ENCODE measurements at places on chromosomes 3 and 15.
A peak's percentile ranks its signal among the peaks of the same experiment; 100 is the strongest.

DNA sequence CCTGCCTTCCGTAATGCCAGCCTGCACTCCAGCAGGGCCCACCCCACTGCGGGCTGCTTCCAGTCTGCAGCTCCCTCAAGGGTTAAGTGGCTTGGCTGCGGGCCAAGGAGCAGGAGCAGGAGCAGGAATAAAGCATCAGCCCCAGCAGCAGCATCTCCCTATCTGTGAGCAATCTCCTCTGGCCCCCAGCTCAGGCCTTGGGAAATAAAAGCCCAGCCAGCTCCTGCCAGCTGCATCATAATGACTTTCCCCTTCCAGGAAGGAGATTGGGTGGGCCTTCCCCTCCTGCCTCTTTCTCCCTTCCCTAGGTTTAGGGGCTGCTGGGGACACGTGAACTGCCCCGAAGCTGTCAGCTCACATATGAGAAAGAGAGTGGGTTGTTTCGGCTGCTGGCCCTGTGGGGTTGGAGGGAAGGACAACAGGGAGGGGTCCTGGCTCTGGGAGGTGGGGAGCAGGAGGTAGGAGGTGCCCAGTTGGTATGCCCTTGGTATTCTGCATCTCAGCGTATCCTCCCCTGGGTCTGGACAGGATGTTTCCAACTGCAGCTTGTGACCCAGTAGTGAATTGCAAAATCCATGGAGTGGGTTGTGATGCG, 34.6 kb upstream of the FGD5 start:
- H3K27me3 ChIP-seq = peaks cover 28% of the 10 kb centered on the region
- no peaks in the 10 kb centered on the region for H3K4me1 ChIP-seq
- no peaks in the 10 kb centered on the region for H3K36me3 ChIP-seq
- H3K27ac ChIP-seq = no peak overlapping the region
- no peak overlapping the region for H3K4me3 ChIP-seq
- DNase-seq = no peak

DNA sequence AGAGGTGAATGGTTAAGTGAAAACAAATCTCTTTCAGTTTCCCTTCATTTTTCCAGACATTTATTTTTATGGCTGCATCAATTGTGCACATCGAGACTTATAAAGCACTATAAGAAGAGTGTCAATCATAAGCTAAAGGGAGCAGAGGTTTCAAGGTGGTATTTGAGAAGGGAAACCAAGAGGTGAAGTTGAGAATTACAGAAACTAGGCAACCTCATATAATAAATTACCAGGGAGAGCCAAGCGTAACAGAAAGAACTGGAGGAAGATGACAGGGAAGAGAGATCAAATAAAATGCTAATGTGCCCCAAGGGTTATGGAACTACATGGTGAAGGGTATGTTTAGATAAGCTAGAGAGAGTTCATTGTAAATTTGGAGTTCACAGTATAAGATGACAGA, 6.3 kb upstream of the CCDC54 start:
- no peak overlapping the region for H3K27ac ChIP-seq
- peaks cover 14% of the 10 kb centered on the region for H3K27me3 ChIP-seq
- H3K36me3 ChIP-seq = no peaks in the 10 kb centered on the region
- no peak overlapping the region for H3K4me3 ChIP-seq
- no peak for DNase-seq
- no peaks in the 10 kb centered on the region for H3K4me1 ChIP-seq

DNA sequence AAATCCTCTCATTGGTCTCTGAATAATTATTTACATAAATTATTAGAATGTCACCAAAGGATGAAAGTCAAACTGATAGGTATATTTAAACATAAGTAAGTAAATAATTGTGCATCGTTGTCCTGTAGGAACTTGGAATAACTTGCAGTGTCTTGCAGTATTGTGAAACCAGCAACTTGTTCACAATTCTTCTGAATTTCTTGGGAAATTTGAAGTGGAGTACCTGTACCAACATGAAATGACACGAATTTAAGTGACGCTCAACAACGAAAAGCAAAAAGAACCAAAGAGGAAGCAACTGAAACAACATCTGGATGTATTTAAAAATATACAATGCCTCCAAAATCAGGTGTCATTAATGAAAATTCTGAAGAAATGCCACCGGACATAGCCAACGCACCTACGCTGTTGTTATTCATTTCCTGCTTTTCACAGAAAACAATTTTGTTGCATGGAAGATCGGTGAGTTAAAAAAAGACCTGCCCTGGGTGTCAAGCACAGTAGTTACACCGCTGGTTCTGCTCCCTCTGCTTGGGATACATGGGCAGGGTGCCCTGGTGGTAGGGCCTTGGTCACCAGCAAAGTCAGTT, 112.5 kb downstream of the RPLP1 start:
- peaks cover 36% of the 10 kb centered on the region for H3K27me3 ChIP-seq
- no peak for DNase-seq
- H3K27ac ChIP-seq = no peak overlapping the region
- H3K36me3 ChIP-seq = peaks cover 3% of the 10 kb centered on the region
- H3K4me3 ChIP-seq = no peak overlapping the region
- H3K4me1 ChIP-seq = no peaks in the 10 kb centered on the region

GRCh38 chr15:80468796-80469195, 64.6 kb downstream of the ARNT2 start:
- no peak overlapping the region for H3K27ac ChIP-seq
- H3K27me3 ChIP-seq = peaks cover 80% of the 10 kb centered on the region
- H3K4me3 ChIP-seq = no peak overlapping the region
- no peak for DNase-seq
- H3K36me3 ChIP-seq = peaks cover 3% of the 10 kb centered on the region
- H3K4me1 ChIP-seq = no peaks in the 10 kb centered on the region

DNA sequence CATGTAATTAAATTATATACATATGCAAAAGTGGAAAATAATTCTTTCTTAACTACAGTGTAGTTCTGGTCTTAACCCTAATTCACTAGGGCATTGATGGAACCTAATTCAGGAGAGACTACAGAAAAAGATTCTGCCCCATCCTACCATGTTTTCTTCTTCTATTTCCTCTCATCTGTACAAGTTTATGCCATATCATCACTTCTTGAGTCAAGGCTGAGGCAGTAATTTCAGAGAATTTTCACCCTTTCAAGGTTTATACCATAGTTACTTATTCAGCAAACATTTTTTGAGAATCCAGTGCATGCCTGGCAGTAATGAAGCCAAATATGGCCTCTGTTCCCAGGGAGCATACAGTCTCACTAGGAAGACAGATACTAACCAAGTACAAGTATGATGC, 33.4 kb downstream of the SHOX2 start:
- peaks cover 36% of the 10 kb centered on the region for H3K27me3 ChIP-seq
- no peak overlapping the region for H3K4me3 ChIP-seq
- H3K4me1 ChIP-seq = no peaks in the 10 kb centered on the region
- no peak for DNase-seq
- H3K36me3 ChIP-seq = no peaks in the 10 kb centered on the region

GRCh38 chr15:71792521-71792920, 17.8 kb upstream of the NR2E3 start:
- no peaks in the 10 kb centered on the region for H3K36me3 ChIP-seq
- no peak overlapping the region for H3K27ac ChIP-seq
- H3K27me3 ChIP-seq = no peaks in the 10 kb centered on the region
- no peak for DNase-seq
- H3K4me3 ChIP-seq = no peak overlapping the region
- no peaks in the 10 kb centered on the region for H3K4me1 ChIP-seq

- peaks cover 4% of the 10 kb centered on the region for H3K27me3 ChIP-seq
- no peaks in the 10 kb centered on the region for H3K36me3 ChIP-seq
- no peaks in the 10 kb centered on the region for H3K4me1 ChIP-seq
Measured at GRCh38 chr15:83174891-83175290, 32.7 kb downstream of the HDGFL3 start.

- H3K27ac ChIP-seq = peak overlapping the region; percentile 26
- H3K36me3 ChIP-seq = no peaks in the 10 kb centered on the region
- no peak overlapping the region for H3K4me3 ChIP-seq
- DNase-seq = no peak
- H3K4me1 ChIP-seq = peaks cover 9% of the 10 kb centered on the region
- H3K27me3 ChIP-seq = no peaks in the 10 kb centered on the region
Measured at GRCh38 chr15:70560617-70561328, 202.6 kb downstream of the UACA start.

DNA sequence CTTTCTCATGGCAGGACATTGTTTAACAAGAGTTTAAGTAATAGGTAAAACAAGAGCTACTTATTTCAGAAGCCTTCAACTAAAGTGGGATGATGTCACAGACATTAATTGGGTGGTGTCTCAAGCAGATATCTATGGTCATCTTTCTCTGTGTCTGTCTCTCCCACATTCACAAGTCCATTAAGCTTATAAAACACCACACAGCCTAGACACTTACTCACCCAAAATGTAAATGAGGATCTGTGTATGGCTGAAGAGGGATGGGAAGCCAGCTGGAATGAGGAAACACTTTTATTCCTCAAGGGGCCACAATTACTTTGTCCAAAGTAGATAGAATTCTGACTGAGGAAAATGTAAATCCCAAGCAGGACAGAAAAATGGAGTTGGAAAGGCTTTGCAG, 183.8 kb downstream of the THRB start:
- no peak overlapping the region for H3K27ac ChIP-seq
- H3K4me1 ChIP-seq = no peaks in the 10 kb centered on the region

DNA sequence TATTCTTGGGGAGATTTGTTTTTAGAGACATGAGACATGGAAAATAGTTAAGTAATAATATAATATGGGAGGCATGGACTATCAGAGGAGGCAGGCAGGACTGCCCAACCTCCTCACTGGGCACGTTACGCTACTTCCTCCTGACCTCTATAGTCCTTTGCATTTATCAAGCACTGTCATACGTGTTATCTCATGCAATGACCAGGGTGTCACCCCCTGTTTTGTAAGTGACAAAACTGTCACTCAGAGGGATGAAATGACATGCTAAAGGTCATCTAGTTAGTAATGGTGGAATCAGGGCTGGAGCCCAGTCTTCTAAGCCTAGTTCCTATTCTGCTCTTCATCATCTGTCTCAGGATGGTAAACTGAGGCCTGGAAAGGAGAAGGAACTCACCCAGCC, 66.7 kb downstream of the ST6GAL1 start:
- H3K4me1 ChIP-seq = peaks cover 52% of the 10 kb centered on the region
- no peak for DNase-seq
- peaks cover 44% of the 10 kb centered on the region for H3K36me3 ChIP-seq
- no peaks in the 10 kb centered on the region for H3K27me3 ChIP-seq
- no peak overlapping the region for H3K4me3 ChIP-seq

DNA sequence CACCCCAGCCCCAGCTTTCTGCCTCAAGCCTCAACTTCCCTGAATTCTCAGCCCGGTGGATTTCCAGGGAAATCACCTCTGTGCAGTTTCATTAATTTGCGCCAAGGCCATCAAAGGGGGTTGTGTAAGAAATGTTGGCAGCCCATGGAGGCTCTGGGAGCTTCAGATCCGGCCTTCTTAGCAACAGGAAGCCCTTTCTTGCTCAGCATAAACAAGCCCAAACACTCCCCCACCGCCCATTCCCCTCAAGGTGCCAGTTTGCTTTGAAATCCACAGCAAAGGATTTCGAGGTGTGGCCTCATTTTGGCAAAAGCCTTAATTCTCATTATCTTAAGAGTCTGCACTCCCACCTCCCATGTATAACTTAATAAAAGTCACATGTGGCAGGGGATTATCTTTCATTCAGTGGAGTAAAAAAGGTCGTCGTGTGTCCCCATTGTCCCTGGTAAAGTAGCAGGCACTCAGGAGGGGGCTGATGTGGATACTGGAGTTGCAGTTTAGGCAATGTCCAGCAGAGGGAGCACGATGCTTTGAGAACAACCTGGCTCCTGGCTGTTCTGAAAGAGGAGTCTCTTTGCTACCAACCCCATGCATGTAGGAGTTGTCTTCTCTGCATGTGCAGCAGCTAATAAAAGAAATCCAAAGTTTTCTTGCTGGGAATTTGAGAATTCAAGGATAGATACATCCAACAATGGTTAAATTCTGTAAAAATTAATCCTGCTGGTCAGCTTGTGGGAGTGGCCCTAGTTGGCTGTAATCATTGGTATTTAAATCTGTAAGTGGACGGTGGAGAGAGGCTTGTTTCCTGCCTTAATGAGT, 39.5 kb downstream of the EBLN2 start:
- H3K36me3 ChIP-seq = peaks cover 3% of the 10 kb centered on the region
- peaks cover 39% of the 10 kb centered on the region for H3K27me3 ChIP-seq
- H3K4me1 ChIP-seq = no peaks in the 10 kb centered on the region
- DNase-seq = peak; percentile 65

DNA sequence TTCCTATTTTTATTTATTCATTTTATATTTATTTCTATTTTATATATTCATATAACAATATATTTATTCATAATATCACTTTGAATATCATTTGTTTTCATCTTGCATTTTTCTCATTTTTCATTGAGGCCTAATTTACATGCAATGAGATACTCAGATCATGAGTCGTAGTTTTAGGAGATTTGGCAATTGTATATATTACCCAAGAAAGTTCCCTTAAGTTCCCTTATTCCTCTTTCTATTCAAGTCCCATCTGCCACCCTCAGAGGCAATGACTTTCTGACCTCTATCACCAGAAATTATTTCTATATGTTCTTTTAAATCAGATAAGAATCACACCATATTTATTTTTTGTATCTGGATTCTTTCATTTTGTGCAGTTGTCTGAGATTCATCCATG, 329.1 kb upstream of the TPRG1 start:
- H3K4me1 ChIP-seq = peaks cover 2% of the 10 kb centered on the region
- no peaks in the 10 kb centered on the region for H3K36me3 ChIP-seq
- no peaks in the 10 kb centered on the region for H3K27me3 ChIP-seq
- H3K27ac ChIP-seq = no peak overlapping the region
- H3K4me3 ChIP-seq = no peak overlapping the region
- no peak for DNase-seq

- H3K27me3 ChIP-seq = no peaks in the 10 kb centered on the region
- H3K4me3 ChIP-seq = no peak overlapping the region
- no peak overlapping the region for H3K27ac ChIP-seq
Measured at GRCh38 chr3:46495901-46496456, 1.8 kb upstream of the RTP3 start.

- peaks cover 17% of the 10 kb centered on the region for H3K4me1 ChIP-seq
- H3K27ac ChIP-seq = no peak within 1 kb of the TSS
- peaks cover 5% of the 10 kb centered on the region for H3K36me3 ChIP-seq
- peaks cover 15% of the 10 kb centered on the region for H3K27me3 ChIP-seq
- peak within 1 kb of the TSS; percentile 92 for H3K4me3 ChIP-seq
Measured at GRCh38 chr15:62066663-62067447, at the start of gene C2CD4A. TSS of gene C2CD4A (plus strand) at chr15:62066977. CDS start at chr15:62067614, 637 bp downstream.

GRCh38 chr3:110579840-110580550, 491.6 kb upstream of the NECTIN3 start:
- peaks cover 5% of the 10 kb centered on the region for H3K4me1 ChIP-seq
- no peak overlapping the region for H3K27ac ChIP-seq
- H3K27me3 ChIP-seq = no peaks in the 10 kb centered on the region
- no peaks in the 10 kb centered on the region for H3K36me3 ChIP-seq
- DNase-seq = no peak

GRCh38 chr3:112353365-112353764, 20.4 kb downstream of the CD200 start:
- DNase-seq = no peak
- no peak overlapping the region for H3K27ac ChIP-seq
- no peak overlapping the region for H3K4me3 ChIP-seq
